Activated gamma-delta T cell treated with anti-CD3 and anti-CD28 coated beads, Interleukin-2, amount 50 U/mL, for 16 hours (primary cell): ENCODE measurements at places on chromosomes 4 and X.
A peak's percentile ranks its signal among the peaks of the same experiment; 100 is the strongest.

- no peak for DNase-seq
Observed at GRCh38 chr4:68396756-68397155, 46.9 kb upstream of the YTHDC1 start.

DNA sequence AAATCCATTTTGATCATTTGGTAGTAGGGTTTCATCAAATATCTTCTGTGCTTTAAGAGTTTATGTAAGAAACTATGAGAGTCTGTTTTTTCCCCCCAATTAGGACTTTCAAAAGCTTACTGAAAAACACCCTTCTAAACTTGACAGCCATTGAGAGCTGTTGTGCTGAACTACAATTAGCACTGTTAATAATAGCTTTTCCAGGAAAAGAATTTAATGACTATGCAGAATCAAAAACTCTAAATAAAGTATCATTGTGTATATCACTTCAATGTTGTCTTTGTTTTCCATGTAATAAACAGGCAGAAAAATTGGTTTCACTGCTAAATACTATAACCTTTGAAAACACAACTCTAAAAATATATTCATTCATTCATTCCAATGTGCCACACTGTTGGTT, 121.4 kb upstream of the PDE5A start:
- no peak for DNase-seq

GRCh38 chr4:138226351-138226750, 15.8 kb downstream of the SLC7A11 start:
- no peak for DNase-seq

GRCh38 chrX:144801786-144802185, 445.5 kb upstream of the SPANXN1 start:
- DNase-seq: no peak

GRCh38 chr4:150849016-150849415, 166.1 kb downstream of the LRBA start:
- DNase-seq: no peak

GRCh38 chr4:6848717-6849305, 60.8 kb upstream of the TBC1D14 start:
- no peak for DNase-seq

GRCh38 chr4:11881947-11882346, 453.3 kb upstream of the HS3ST1 start:
- no peak for DNase-seq

DNA sequence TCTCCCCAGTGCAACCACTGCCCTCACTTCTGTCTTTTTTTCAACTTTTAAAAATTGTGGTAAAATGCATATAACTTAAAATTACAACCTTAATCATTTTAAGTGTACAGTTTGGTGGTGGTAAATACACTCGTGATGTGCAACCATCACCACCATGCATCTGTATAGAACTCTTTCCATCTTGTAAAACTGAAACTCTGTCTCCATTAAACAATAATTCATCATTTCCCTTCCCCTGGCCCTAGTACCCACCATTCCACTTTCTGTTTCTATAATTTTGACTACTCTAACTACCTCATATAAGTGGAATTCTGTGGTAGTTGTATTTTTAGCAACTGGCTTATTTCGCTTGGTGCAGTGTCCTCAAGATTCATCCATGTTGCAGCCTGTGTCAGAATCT, 6.8 kb upstream of the CTBP1 start:
- no peak for DNase-seq

- no peak for DNase-seq
Observed at GRCh38 chr4:88967883-88968331, 89.1 kb downstream of the FAM13A start.

GRCh38 chr4:140808256-140808655, 52.1 kb upstream of the TBC1D9 start:
- no peak for DNase-seq

DNA sequence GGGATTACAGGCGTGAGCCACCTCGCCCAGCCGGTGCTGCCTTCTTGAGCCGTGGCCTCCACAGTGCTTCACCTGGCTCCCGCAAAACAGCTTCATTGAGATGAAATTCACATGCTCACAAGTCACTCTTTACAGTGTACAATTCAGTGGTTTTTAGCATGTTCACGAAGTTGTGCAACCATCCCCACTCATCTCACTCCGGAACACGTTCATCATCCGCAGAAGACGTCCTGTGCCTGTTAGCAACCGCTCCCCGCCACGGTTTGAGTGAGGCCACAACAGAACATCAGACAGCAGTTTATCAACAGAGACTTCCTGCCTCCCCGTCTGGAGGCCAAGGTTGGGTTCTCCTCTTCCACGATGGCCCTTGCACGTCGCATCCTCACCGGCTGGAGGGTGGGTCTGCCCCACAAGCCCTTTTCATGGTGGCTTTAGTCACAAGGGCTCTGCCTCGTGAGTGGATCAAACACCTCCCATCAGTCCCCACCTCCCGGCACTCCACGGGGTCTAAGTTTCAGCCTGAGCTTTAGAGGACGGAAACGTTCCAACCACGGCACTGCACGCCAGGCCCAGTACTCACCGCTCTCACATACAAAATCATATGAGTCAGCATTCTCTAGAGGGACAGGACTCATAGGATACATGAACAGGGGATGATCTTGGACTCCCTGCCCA, 29.6 kb upstream of the SPON2 start:
- peak; percentile 70 for DNase-seq

GRCh38 chrX:153410373-153410772, 899 bp upstream of the ZFP92 start:
- no peak for DNase-seq

- DNase-seq: no peak
Observed at GRCh38 chr4:40990236-40990898, 224.0 kb downstream of the APBB2 start.

GRCh38 chr4:128942607-128943006, 133.1 kb downstream of the JADE1 start:
- DNase-seq: no peak

DNA sequence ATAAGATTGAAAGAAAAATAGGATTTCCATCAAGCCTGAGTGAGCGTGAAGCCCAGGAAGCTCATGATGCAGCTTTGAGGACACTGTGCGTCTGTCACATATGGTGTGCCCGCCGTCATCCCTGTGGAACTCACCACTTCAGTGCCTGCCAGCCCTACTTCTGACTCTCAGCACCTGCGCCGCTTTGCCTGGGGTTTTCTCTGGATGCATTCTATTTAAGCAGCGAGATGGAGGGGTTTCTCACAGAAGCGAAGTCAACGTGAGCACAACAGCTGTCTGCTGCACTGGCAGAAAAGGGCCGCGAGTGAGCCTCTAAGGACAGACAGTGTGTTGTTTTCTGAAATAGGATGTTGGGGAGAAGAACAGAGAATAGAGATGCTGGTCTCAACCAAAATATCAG, 6.2 kb upstream of the TMEM128 start:
- DNase-seq: no peak

- DNase-seq: no peak
Observed at GRCh38 chr4:180960743-180961401, 1282.3 kb upstream of the TENM3 start.

DNA sequence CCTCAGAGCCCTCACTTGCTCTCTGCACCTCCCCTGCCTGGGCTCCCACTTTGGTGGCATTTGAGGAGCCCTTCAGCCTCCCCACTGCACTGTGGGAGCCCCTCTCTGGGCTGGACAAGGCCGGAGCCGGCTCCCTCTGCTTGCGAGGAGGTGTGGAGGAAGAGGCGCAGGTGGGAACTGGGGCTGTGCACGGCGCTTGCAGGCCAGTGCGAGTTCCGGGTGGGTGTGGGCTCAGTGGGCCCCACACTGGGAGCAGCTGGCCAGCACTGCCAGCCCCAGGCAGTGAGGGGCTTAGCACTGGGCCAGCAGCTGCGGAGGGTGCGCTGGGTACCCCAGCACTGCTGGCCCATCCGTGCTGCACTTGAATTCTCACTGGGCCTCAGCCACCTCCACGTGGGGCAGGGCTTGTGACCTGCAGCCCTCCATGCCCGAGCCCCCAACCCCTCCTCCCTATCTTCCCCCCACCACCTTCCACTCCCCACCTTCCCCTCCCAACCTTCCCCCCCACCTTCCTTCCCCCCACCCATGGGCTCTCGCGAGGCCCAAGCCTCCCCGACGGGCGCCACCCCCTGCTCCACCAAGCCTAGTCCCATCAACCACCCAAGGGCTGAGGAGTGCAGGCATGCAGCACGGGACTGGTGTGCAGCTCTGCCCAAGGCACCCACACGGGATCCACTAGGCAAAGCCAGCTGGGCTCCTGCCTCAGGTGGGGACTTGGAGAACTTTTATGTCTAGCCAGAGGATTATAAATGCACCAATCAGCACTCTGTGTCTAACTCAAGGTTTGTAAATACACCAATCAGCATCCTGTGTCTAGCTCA, 113.5 kb upstream of the BEND4 start:
- DNase-seq: no peak

DNA sequence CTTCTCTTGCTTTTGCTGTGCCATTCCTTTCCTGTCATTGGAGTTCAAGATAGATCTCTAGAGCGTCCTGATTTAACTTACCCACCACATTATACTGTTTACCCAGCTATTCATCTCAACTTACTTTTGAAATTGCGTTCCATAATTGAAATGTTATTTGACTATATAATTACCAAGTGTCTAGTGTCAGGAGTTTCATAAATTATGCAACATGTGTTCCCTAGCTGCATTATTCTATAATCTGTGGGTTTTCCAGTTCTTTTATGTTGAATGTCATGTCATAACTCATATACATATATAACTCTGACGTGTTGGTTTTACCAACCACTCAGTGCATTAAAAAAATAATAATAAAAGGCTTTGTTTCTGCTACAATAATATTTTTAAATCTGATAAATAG, 285.9 kb upstream of the ARSJ start:
- no peak for DNase-seq

GRCh38 chr4:163920426-163920825, 425.9 kb downstream of the TMA16 start:
- no peak for DNase-seq

GRCh38 chr4:185966997-185967775, 101.8 kb upstream of the TLR3 start:
- no peak for DNase-seq

GRCh38 chr4:127622921-127623796, 9.6 kb upstream of the INTU start:
- DNase-seq: no peak

- DNase-seq: no peak
Observed at GRCh38 chr4:38715050-38715449, 51.1 kb downstream of the KLF3 start.

- DNase-seq: no peak
Observed at GRCh38 chr4:111879539-111879938, 265.7 kb upstream of the FAM241A start.
